ENCODE measurements at places on chromosomes 7 and 10.
A peak's percentile ranks its signal among the peaks of the same experiment; 100 is the strongest.

GRCh38 chr7:112147793-112148361 is 58.3 kb downstream of the DOCK4 start:
- no peak for DNase-seq
- no peak overlapping the region for H3K4me3 ChIP-seq
- peaks cover 53% of the 10 kb centered on the region for H3K4me1 ChIP-seq
- H3K27me3 ChIP-seq: no peaks in the 10 kb centered on the region
- no peaks in the 10 kb centered on the region for H3K36me3 ChIP-seq
- H3K27ac ChIP-seq: no peak overlapping the region

GRCh38 chr10:72449941-72450441 is 95.3 kb upstream of the DNAJB12 start:
- no peaks in the 10 kb centered on the region for H3K27me3 ChIP-seq
- no peak overlapping the region for H3K4me3 ChIP-seq
- no peak overlapping the region for H3K27ac ChIP-seq
- H3K4me1 ChIP-seq: no peaks in the 10 kb centered on the region

- DNase-seq: no peak
- no peaks in the 10 kb centered on the region for H3K4me1 ChIP-seq
- H3K36me3 ChIP-seq: no peaks in the 10 kb centered on the region
- no peak overlapping the region for H3K27ac ChIP-seq
- no peak overlapping the region for H3K4me3 ChIP-seq
- H3K27me3 ChIP-seq: no peaks in the 10 kb centered on the region
Observed at GRCh38 chr7:147584771-147585193, 1005.8 kb upstream of the C7orf33 start.

DNA sequence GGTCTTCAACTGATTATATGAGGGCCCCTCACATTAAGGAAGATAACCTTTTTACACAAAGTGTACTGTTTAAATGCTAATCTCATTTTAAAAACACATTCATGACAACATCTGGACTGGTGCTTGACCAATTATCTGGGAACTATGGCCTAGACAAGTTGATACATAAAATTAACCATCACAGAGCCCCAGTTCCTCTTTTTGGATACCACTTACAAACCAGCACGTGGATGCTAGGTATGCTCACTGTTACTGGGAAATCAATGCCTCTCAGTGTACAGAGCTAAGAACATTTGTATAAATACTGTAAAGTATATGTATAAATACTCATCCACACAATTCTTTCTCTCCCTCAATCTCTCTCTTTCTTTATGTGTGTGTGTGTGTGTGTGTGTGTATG is 1217.8 kb upstream of the LRRTM3 start:
- H3K27me3 ChIP-seq: no peaks in the 10 kb centered on the region
- no peaks in the 10 kb centered on the region for H3K4me1 ChIP-seq
- H3K4me3 ChIP-seq: no peak overlapping the region
- no peak overlapping the region for H3K27ac ChIP-seq

DNA sequence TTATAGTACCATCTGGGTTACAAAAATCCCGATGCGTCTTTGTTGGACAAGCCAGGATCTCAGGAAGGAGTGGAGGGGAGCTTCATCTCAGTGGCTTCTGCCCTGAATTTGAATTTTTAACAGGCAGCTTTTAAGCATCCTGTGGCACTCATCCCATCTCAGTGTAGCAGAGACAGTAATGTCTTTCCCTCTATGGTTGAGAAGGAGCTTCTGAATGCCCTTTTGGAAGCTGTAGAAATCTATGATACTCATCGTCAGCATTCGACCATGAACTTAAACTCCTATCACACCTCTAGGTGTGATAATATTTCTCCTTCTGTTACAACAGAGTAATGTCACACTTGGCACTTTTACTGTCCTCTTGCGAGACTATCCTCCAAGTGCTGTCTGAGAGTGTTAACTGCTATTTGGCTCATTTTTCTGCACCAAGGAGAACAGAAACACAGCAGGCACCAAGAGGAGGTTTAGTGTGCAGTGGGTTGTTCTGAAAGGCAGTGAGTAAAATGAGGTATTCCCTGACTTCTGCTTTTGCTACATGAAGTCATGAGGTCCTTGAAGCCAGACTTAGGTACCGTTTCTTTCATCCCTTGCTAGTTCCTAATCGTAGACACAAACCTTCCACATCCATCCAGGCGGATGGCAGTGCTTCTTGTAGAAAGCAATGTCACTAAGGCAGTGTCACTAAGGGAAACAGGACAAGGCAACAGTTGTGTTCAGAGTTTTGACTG is 177.4 kb downstream of the CELF2 start:
- no peaks in the 10 kb centered on the region for H3K27me3 ChIP-seq
- peaks cover 95% of the 10 kb centered on the region for H3K4me1 ChIP-seq
- no peak overlapping the region for H3K4me3 ChIP-seq
- no peaks in the 10 kb centered on the region for H3K36me3 ChIP-seq

DNA sequence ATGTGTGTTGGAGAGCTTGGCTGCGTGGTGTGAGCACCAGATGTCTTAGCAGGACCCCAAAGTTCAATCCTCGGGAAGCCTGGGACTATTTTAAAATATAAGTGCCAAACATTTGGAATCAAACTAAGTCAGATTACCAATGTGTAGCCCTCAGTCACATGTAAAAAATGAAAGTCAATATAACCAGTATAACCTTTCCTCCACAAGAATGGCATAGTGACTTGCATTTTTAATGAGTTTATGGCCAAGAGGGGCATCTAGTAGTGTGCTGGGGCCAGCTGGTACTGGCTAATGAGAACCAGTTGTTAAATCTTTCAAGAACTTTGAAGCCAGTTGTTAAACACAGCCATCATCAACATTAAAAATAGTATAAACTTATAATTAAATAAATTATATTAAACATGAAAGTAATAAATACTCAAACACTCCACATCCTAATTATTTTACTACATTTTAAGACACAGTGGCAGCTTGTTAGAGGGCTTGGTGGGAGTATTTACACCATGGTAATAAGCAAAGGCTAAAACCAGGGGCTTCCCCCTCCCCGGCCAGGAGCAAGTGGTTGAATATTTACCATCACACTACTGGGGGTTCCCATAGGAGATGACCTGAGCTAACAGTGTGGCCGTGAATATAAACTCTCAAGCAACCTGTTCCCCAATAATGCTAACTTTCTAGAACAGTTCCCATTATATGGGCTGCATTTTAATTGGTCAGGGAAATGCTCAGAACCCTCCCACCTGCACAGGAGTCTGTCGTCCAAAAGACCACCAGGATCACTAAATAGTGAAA is 7.9 kb upstream of the FAM170B start:
- H3K36me3 ChIP-seq: no peaks in the 10 kb centered on the region
- no peak for DNase-seq
- H3K27me3 ChIP-seq: no peaks in the 10 kb centered on the region

GRCh38 chr7:135774284-135774683 is 25.7 kb upstream of the FAM180A start:
- no peak for DNase-seq
- no peaks in the 10 kb centered on the region for H3K27me3 ChIP-seq
- peak overlapping the region; percentile 74 for H3K27ac ChIP-seq
- H3K4me3 ChIP-seq: no peak overlapping the region
- H3K4me1 ChIP-seq: peaks cover 25% of the 10 kb centered on the region

- no peak overlapping the region for H3K4me3 ChIP-seq
- H3K4me1 ChIP-seq: no peaks in the 10 kb centered on the region
- H3K27ac ChIP-seq: no peak overlapping the region
- H3K36me3 ChIP-seq: no peaks in the 10 kb centered on the region
- no peak for DNase-seq
- no peaks in the 10 kb centered on the region for H3K27me3 ChIP-seq
Observed at GRCh38 chr7:137810248-137810647, 36.5 kb downstream of the DGKI start.

- peak overlapping the region; percentile 36 for H3K27ac ChIP-seq
- H3K27me3 ChIP-seq: no peaks in the 10 kb centered on the region
- H3K4me3 ChIP-seq: peak overlapping the region; percentile 45
- no peak for DNase-seq
- peaks cover 16% of the 10 kb centered on the region for H3K4me1 ChIP-seq
- no peaks in the 10 kb centered on the region for H3K36me3 ChIP-seq
Observed at GRCh38 chr10:66958466-66958865, 32.6 kb downstream of the LRRTM3 start.

- H3K4me1 ChIP-seq: peaks cover 11% of the 10 kb centered on the region
- no peak overlapping the region for H3K4me3 ChIP-seq
- H3K36me3 ChIP-seq: no peaks in the 10 kb centered on the region
- H3K27ac ChIP-seq: no peak overlapping the region
- H3K27me3 ChIP-seq: no peaks in the 10 kb centered on the region
- DNase-seq: no peak
Observed at GRCh38 chr10:22017283-22018020, 13.9 kb upstream of the DNAJC1 start.

- no peak overlapping the region for H3K27ac ChIP-seq
- no peak overlapping the region for H3K4me3 ChIP-seq
- H3K36me3 ChIP-seq: no peaks in the 10 kb centered on the region
- peaks cover 52% of the 10 kb centered on the region for H3K27me3 ChIP-seq
- no peaks in the 10 kb centered on the region for H3K4me1 ChIP-seq
Observed at GRCh38 chr10:123746942-123747341, 80.8 kb downstream of the GPR26 start.

- no peak overlapping the region for H3K27ac ChIP-seq
- DNase-seq: no peak
- no peaks in the 10 kb centered on the region for H3K27me3 ChIP-seq
Observed at GRCh38 chr7:111018447-111018846, 72.5 kb upstream of the LRRN3 start.

DNA sequence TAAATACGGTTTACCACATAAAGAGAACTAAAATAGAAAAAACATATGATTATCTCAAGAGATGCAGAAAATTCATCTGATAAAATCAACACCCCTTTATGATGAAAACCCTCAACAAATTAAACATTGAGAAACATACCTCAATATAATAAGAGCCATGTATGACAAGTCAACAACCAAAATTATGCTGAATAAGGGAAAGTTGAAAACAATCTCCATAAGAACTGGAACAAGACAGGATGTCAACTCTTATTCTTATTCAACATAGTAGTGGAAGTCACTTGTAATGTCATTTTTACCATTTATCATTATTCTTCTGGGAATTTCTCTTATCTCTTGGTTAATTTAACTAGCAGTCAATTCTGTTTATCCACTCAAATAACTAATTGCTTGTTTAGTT is 79.0 kb downstream of the PCDH15 start:
- DNase-seq: no peak
- H3K36me3 ChIP-seq: no peaks in the 10 kb centered on the region
- H3K27me3 ChIP-seq: no peaks in the 10 kb centered on the region

GRCh38 chr7:117110480-117111315 is 157.4 kb downstream of the ST7 start:
- no peak for DNase-seq
- peaks cover 36% of the 10 kb centered on the region for H3K4me1 ChIP-seq
- H3K4me3 ChIP-seq: no peak overlapping the region

GRCh38 chr10:86264481-86265231 is 101.9 kb downstream of the GRID1 start:
- peaks cover 10% of the 10 kb centered on the region for H3K4me1 ChIP-seq
- no peaks in the 10 kb centered on the region for H3K36me3 ChIP-seq
- no peak overlapping the region for H3K27ac ChIP-seq
- no peak overlapping the region for H3K4me3 ChIP-seq

DNA sequence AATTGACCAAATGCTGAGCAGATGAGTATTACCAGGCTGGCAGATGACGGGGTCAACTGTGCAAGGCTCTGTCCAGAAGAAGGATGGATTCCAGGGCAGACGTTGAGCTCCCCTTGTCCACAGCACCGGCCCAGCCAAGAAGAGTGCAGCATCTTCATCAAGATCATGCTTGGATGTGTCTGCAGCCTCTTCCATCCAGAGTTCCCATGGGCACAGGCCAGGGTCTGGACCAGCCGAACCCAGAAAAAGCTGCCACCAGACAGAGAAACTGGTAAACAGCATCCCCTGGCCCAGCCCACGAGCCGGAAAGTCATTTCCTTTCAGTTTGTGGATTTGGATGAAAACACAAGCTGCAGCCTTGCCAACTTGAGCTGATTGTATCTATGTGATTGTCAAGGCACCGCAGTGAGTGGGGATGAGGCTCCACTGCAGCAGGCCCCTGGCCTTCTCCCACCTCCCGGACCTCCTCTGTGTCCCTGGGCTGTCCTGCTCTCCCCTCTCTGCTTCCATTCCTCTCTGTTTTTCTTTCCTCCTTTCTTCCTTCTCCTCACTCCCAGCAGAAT is 321.8 kb downstream of the TCERG1L start:
- H3K27me3 ChIP-seq: peaks cover 63% of the 10 kb centered on the region
- H3K4me1 ChIP-seq: no peaks in the 10 kb centered on the region
- no peak overlapping the region for H3K27ac ChIP-seq
- no peaks in the 10 kb centered on the region for H3K36me3 ChIP-seq
- no peak overlapping the region for H3K4me3 ChIP-seq

GRCh38 chr10:70759781-70760180 is 25.4 kb downstream of the TBATA start:
- no peaks in the 10 kb centered on the region for H3K36me3 ChIP-seq
- H3K27me3 ChIP-seq: no peaks in the 10 kb centered on the region
- no peak overlapping the region for H3K4me3 ChIP-seq
- no peak for DNase-seq
- peaks cover 14% of the 10 kb centered on the region for H3K4me1 ChIP-seq

DNA sequence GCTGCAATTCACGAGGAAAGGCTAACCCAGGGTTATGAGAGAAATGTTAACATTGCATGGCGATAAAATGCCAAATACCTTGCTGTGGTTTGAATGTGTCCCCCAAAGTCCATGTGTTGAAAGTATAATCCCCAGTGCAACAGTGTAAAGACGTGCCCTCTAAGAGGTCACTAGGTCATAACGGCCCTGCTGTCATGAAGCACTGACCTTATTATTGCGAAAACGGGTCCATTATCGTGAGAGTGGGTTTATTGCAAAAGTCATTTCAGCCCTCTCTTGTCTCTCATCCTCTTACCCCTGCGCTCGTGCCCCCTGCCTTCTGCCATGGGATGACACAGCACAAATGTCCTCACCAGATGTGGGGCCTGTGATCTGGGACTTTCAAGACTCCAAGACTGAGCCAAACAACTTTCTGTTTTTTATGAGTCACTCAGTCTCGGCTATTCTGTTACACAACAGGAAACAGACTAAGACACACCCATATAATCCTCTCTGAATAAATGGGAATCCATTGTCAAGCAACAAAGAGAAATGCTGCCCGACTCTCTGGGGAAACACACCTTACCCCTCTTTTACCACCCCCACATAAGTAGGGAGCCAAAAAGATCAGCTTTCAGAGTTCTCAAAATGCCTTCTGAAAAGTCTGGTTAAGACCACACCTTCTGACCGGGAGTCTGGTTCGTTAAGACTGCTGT is 73.1 kb upstream of the UCN3 start:
- peaks cover 46% of the 10 kb centered on the region for H3K4me1 ChIP-seq
- no peak overlapping the region for H3K4me3 ChIP-seq
- H3K36me3 ChIP-seq: no peaks in the 10 kb centered on the region
- H3K27ac ChIP-seq: peak overlapping the region; percentile 86

GRCh38 chr7:26863518-26864308 is 677 bp downstream of the SKAP2 start:
- H3K4me1 ChIP-seq: peaks cover 11% of the 10 kb centered on the region
- no peak for DNase-seq
- H3K27me3 ChIP-seq: peaks cover 95% of the 10 kb centered on the region
- no peaks in the 10 kb centered on the region for H3K36me3 ChIP-seq

DNA sequence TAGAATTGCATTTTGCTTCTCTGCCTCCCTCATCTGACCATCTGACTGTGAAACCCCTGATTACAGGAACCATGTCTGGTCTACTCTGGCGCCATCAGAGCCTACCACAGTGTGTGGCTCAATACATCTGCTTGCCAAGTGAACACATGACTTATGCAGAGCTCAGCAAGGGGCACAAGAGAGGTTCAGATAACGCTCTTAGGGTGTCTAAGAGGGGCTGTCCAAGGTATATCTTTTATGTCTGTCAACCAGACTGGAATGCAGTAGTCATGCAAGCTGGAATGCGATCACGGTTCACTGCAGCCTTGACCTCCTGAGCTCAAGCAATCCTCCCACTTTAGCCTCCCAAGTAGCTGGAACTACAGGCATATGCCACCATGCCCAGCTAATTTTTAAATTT is 10.3 kb upstream of the RRP12 start:
- H3K27me3 ChIP-seq: no peaks in the 10 kb centered on the region
- no peak overlapping the region for H3K27ac ChIP-seq
- no peak for DNase-seq

Measured in left ventricle myocardium inferior (tissue), 1 donor.